ENCODE measurements at places on chromosomes 1 and 21.

DNA sequence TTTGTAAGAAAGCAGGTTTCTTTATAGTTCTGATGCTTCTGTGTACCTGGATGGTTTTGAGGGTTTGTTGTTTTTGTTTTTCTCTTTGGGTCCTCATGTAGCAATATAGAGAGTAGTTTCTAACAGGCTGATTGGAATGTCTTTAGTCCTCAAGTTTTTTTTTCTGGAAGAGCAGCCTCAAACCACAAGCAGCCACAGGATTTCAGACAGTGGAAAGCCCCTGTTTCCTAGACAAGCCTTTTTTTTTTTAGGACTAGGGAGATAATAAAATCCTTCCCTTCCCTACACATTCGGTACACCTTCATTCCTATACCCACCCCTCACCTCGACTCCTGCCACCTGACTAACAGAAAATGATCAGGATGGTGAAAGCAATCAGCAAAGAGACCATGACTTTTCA is 47.6 kb downstream of the ACP6 start:
- no peak for DNase-seq

GRCh38 chr1:63859480-63860275 is 85.9 kb downstream of the ROR1 start:
- DNase-seq, result no peak

GRCh38 chr21:38720074-38720473 is 85.7 kb upstream of the ETS2 start:
- no peak for DNase-seq

DNA sequence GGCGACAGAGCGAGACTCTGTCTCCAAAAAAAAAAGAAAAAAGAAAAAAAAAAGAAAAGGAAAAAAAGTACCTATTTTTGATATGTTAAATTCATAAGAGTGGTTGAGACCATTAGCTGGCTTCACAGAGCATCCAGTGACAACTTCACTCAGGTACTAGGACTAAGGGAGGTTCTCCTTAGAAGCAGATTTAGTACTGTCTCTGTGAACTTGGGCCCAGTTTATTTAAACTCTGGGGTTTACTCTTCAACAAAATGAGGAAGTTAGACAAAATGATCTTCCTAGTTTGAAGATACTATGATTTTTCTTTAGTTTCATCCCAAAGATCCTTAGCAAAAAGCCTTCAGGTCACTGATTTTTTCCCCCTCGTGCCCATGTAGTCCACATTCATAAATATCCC is 21.2 kb downstream of the MACO1 start:
- DNase-seq, result no peak

DNA sequence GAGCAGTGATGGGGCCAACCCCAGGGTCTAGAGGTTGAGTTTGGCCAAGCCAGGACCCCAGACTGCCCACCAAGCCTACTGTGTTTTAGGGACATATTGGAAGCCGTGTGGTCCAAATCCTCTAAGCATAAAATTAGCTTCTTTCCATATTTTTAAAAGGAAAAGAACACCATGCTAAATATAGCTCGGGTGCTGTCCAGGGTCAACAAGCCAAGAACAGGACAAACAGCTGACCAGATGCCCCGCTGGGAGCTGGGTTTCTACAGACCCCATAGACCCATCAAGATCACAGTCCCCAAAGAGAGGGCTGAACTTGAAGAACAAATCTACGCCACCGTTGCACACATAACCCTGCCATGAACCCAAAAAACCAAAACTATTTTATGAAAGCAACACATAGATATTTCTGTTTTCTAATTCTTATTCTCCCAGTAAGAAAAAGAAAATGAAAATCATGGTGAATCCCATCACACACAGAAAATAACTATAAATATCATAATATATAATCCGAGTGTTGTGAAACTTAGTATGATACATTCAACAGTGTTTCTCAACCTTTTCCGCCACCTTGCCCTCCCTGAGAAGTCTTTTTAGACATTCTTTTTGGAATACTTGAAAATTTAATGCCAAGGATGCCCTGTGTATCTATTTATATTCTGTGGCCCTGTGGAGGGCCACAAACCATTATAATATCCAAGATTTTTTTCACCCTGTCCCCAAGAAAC is 36.2 kb upstream of the FHAD1 start:
- peak; percentile 6 for DNase-seq

- no peak for DNase-seq
Measured at GRCh38 chr1:165840423-165840822, 13.0 kb downstream of the UCK2 start.

DNA sequence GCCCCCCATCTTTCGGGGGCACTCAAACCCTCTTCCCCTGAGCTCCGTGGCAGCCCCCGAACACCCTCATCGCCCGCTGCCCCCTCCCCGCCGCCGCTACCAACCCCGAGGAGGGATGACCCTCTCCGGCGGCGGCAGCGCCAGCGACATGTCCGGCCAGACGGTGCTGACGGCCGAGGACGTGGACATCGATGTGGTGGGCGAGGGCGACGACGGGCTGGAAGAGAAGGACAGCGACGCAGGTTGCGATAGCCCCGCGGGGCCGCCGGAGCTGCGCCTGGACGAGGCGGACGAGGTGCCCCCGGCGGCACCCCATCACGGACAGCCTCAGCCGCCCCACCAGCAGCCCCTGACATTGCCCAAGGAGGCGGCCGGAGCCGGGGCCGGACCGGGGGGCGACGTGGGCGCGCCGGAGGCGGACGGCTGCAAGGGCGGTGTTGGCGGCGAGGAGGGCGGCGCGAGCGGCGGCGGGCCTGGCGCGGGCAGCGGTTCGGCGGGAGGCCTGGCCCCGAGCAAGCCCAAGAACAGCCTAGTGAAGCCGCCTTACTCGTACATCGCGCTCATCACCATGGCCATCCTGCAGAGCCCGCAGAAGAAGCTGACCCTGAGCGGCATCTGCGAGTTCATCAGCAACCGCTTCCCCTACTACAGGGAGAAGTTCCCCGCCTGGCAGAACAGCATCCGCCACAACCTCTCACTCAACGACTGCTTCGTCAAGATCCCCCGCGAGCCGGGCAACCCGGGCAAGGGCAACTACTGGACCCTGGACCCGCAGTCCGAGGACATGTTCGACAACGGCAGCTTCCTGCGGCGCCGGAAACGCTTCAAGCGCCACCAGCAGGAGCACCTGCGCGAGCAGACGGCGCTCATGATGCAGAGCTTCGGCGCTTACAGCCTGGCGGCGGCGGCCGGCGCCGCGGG is 837 bp downstream of the FOXD3 start:
- DNase-seq, result no peak
